ENCODE measurements at places on chromosomes 5 and 9.

DNA sequence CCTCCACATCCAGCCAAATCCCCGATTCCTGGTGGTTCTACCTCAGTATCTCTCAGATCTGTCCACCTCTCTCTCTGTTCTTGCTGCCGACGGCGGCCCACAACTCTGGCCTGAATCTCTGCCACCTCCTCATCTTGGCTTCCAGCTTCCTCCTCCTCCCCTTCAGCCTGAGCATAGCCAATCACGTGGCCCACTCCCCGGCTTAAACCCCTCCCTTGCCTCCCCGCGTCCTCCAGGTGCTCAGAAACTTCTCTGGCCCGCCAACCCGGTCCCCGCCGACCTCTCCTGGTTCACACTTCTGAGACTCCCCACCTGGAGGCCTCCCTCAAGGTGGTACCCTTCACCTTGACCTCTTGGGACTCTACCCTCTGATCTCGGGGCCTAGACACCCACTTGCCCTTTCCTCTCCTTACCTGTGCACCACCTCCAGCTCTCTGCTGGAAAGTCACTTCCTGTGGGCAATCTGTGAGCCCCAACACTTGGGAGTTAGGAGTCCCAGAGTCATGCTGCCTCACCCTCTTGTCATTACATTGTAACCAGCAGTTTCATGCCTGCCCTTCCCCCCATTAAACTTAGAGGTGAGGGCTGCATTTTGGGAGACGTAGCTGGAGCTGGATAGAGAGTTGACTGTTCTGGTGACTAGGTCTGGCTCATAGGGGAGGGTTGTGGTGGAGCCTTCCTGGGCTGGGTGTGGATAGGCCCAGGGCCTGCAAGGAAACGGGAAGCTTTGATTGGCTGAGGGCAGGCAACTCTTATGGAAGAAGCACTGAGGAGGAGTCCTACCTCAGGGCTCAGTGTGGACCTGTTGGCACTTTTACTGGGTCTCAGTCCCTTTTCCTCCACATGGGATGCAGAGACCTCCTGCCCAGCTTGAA lies 4.5 kb upstream of the SET start:
- peak; percentile 43 for DNase-seq

- DNase-seq: no peak
These were observed 136.1 kb downstream of the RGS3 start for GRCh38 chr9:113599646-113600022.

DNA sequence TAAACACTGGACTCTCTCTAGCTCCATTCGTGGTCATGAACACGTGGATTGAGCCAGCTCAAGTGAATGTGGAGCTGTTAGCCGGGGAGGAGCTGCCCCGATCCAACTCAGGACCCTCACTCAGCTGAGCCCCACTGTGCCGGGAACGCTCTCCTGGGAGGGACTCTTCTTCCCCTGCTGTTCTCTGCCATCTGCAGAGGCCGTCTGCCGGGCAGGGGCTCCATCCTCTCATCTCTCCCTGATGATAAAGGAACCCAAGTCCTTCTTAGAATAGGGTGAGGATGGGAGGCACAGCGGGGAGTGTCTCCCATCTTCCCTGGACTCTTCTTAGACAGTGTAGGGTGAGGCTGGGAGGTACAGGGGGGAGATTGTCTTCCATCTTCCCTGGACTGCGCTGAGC lies 120.5 kb upstream of the IRX4 start:
- no peak for DNase-seq

DNA sequence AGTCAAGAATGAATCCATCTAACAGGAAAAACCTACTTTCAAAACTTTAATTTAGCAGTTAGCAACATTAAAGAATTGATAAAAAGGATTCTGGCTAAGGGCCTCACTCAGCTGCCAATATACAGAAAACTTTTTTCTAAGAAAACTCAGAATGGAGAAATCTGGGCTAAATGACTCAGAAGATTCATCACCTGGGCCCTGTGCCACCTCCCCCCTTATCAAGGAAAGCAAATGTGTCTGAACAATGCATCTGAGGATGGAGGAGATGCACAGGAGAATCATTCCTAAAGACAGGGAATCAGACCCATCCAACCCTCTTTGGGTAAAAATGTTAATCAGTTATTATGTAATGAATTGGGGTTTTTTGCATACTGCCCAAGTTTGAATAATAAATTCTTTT lies 592.0 kb upstream of the DMAC1 start:
- DNase-seq: no peak

GRCh38 chr5:178152491-178153444 lies 917 bp downstream of the NHP2 start:
- DNase-seq: no peak

DNA sequence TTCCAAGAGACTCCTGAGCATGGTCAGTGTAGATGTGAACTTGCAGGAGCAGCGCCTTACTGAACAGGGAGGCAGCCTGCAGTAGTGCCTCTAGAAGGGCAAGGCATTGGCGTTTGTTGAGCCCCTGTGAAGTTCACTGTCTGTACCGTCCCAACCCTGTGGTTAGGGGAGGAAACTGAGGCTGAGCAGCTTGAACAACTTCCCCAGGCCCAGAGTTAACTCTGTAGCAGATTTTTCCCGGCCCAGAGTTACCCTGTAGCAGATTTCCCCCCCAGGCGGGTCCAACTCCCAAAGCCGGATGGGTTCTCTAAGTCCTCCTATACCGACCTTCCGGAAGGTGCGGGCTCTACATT lies 9.6 kb downstream of the LMX1B start:
- DNase-seq: no peak

- DNase-seq: no peak
These were observed 59.4 kb upstream of the GNA14 start for GRCh38 chr9:77707383-77708063.

DNA sequence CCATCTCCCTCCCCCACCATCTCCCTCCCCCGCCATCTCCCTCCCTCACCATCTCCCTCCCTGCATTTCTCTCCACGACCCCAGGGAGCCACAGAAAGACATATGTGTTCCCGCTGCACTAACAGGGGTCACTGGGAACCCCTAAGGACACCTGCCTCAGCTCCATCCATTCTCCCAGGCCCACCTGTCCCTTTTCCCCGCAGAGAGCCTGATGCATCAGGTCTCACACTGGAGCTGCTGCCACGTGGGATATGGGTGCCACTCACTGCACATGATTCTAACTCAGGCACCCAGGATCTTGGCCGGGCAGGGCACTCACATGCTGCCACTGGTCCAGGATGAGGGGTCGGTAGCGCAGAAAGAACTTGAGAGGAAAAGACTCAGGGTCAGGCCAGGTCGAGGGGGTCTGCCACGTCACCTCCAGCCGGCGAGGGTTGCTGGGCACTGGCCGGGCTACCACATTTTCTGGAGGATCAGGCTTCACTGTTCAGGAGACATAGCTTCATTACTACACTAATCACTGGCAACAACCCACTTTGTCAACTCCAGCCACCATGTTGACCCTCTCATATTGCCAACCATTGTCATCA lies 33.2 kb upstream of the ENHO start:
- no peak for DNase-seq

- DNase-seq: no peak
These were observed 647 bp downstream of the PDE8B start for GRCh38 chr5:77210964-77211690.

DNA sequence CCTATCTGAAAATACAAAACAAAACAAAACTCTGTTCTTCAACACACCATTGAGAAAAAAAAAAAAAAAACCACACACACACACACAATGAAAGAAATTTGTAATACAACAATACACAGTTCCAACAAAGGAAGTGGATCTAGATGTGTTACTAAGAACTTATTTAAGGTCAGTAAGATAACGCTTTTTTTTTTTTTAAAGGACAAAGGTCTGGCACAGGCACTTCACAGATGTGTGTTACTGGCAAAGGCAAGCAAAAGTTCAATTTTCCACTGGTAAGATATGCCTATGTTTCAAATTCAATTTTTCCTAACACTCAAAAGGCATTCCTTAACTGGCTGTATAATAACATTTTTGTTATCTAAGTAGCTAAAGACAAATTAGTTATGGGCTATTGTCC lies 3.6 kb downstream of the RFK start:
- no peak for DNase-seq

GRCh38 chr5:57577432-57578175 lies 95.0 kb upstream of the ACTBL2 start:
- DNase-seq: no peak

GRCh38 chr5:35850967-35851680 lies 5.6 kb upstream of the IL7R start:
- no peak for DNase-seq

DNA sequence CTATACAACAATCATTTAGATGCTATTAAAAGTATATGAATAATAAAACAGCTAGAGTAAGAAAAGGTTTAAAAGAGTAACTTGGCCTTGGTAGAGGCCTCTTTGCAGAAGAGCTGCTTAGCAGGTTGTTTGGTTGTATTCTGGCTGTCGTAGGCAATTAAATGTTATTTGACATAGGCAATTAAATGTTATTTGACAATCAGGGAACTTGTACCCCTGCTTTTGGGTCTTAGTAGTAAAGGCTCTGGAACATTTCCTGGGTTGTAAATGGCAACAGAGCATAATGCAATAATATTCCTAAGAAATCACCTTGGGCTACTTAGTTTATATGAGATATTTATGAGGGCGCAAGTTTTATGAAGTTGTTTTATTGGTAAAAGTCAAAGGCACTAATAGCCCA lies 84.4 kb upstream of the SLC28A3 start:
- no peak for DNase-seq

GRCh38 chr9:68836788-68837187 lies 131.7 kb downstream of the PIP5K1B start:
- DNase-seq: no peak

DNA sequence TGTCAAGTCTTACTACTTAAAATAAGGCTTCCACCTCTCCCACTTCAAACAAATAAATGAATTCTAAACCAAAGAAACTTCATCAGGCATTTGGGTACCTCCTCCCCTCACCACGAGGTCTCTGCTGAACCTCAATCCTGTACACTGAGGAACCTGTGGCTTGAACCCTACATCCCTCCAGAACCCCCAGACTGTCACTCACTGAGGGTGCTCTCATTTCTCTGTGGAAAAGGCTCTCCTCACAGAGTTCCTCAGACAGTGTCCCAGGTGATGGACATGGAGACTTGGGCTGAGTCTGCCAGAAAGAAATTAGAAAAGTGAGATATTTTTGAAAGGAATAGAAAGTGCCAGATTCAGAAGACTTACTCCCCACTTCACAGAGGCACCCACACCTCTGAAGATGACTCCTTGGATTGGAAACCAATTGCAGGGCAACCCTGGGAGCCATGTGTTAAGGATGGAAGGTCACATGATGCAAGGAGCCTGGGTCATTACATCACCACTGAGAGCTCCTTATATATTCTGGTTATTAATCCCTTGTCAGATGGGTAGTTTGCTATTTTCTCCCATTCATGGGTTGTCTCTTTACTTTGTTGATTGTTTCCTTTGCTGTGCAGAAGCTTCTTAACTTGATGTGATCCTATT lies 19.8 kb downstream of the MLANA start:
- no peak for DNase-seq

- DNase-seq: no peak
These were observed 13.6 kb upstream of the MAPK9 start for GRCh38 chr5:180305481-180305880.

DNA sequence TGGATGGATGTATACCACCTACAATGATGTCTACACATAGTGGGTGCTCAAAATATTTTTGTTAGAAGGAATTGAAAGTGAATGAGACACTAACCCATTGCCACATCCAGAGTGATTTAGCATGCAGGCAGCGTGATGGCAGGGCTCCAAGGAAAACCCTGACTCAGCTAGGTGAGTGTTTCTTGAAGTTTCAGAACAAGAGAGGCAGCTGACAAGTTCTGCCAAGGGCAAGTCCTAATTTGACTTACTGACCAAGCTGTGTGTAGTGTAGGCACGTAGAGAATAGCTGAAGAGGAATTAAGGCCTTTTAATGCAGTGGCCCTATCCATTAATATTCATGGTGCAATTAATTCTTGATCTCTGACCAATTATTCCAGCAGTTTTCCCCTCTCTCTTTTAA lies 107.8 kb upstream of the ATP10B start:
- DNase-seq: peak; percentile 0

- no peak for DNase-seq
These were observed 42.1 kb downstream of the OTULIN start for GRCh38 chr5:14706615-14707021.

- DNase-seq: no peak
These were observed 7.0 kb downstream of the NR5A1 start for GRCh38 chr9:124500028-124500795.

DNA sequence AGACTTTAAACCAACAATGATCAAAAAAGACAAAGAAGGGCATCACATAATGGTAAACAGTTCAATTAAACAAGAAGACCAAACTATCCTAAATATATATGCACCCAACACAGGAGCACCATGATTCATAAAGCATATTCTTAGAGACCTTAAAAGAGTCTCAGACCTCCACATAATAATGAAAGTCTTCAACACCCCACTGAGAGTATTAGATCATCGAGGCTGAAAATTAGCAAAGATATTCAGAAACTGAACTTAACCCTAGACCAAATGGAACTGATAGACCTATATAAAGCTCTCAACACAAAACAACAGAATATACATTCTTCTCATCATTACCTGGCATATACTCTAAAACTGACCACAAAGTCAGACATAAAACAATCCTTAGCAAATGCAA lies 11.7 kb upstream of the SPINK14 start:
- DNase-seq: no peak

- no peak for DNase-seq
These were observed 7.2 kb downstream of the SLC6A3 start for GRCh38 chr5:1437876-1438559.

DNA sequence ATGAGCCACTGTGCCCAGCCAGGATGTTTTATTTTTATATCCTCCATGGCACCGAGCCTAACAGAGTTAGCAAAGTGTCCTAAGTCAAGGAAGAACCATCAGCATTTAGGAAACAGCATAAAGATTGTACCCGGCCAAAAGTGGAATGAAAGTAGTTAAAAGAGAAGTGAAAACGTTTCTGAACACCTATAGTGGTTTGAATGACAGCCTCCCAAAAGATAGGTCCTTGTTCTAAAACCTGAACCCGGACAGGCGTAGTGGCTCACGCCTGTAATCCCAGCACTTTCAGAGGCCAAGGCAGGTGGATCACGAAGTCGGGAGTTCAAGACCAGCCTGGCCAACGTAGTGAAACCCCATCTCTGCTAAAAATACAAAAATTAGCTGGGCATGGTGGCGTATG lies 37.4 kb downstream of the ZFAND5 start:
- no peak for DNase-seq

DNA sequence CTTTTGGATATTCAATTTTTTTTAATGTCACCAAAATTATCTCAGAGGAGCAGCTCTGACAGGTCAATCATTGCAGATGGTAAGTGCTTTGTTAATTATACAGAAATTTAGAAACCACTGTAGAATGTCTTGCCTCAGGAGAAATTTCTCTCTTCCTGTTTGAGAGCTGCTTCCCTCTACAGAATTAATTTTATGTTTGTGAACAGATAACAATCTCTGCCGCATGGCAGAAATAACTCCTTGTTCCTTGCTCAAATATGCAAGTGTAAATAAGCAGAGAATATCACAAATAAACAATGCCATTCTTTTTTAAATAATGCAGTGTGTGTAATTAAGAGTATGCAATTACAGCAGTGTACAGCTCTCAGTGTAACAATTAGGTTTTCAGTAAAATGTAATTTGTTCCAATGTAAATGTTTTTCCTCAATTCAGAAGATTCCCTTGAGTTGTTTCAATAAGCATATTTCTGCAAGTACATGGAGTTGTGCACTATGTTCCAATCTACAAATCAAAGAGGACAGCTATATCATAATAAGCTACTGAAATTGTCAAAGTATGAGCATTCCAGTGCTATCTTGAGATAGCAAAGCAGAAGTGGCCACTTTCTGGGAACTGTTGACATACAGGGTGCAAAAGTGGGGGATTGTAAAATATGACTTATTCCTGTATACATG lies 1012.8 kb downstream of the MAT2B start:
- DNase-seq: no peak

GRCh38 chr9:99107421-99107820 lies 2.5 kb downstream of the TGFBR1 start:
- no peak for DNase-seq

- DNase-seq: no peak
These were observed 51.3 kb downstream of the ARHGEF37 start for GRCh38 chr5:149632311-149633251.

Data from DMS79 (cell line).